ENCODE measurements at places on chromosomes 4 and X.

GRCh38 chr4:139515531-139515958, 40.5 kb downstream of the SETD7 start:
- DNase-seq, result no peak

DNA sequence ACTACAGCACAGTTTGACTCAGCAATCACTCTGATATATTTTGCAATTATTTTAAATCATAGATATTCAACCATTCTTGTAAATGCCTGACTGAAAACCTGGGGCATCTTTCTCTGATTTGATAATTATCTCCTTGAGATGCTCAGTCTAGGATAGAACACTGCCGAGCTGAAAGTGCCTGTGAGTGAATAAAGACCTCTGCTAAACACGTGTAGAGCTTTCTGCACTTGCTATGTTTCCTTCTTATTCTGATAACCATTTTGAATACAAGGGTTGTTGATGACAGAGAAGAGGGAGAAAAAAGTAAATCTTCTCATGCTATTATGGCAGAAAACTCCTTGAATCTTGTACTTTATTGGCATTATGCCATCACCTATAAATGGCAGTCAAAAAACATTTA, 1843.4 kb upstream of the IGFBP7 start:
- no peak for DNase-seq

- DNase-seq, result no peak
Measured at GRCh38 chr4:141406237-141406636, 185.5 kb downstream of the ZNF330 start.

- DNase-seq, result no peak
Measured at GRCh38 chrX:108306086-108306485, 132.1 kb downstream of the COL4A6 start.

DNA sequence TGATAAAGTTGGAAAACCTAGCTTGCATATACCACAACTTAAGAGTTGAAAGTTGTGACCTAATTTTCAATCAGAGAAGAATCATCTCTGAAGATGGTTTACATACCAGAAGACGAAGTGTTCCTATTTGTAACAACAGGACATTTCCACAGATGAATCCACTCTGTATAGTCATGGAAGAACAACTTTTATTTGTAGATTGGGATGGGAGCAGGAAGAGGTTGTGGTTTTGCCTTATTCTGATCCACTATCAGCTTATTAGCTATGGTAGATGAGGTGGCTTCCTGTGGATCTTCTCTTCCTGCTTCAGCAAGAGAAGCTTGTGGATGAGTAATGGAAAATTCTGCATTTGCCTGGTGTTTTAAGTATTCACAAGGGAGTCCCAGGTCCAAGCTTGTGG, 18.6 kb upstream of the SUPT20HL1 start:
- DNase-seq, result no peak

DNA sequence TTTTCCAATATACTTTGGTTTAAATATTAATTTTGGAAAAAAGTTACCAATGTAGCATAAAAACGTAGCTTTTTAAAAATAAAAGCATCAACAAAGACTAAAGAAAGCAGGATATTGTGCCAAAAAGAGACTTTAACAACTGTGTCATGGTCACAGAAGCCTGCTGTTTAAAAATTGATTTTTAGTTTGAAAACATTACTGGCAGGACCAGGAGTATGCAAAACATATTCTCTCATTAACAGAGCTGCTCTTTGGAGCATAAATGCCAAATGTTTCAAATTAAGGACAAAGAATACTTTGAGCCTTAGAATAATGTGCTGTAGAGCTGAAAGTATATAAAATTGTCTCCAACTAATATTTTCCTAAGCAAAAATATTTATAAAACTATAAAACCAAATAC, 279.0 kb downstream of the ARAP2 start:
- no peak for DNase-seq

DNA sequence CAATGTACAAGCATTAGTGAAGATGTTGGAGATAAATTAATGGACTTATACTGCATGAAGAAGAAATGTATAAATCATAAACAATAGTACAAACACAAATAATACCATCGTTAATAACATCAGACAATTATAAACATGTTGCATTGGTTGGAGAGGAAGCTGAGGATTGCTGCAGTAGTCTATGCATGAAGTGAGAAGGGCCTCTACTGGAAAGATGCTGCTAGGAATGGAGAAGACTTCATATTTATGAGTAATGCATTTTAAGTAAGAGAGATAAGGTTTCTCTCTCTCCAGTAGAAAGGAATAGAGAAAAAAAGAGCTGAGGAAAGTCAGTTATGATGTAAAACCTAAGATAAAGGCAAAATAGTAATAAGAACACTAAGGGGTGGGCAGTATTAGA, 247.8 kb downstream of the GRID2 start:
- DNase-seq, result no peak

DNA sequence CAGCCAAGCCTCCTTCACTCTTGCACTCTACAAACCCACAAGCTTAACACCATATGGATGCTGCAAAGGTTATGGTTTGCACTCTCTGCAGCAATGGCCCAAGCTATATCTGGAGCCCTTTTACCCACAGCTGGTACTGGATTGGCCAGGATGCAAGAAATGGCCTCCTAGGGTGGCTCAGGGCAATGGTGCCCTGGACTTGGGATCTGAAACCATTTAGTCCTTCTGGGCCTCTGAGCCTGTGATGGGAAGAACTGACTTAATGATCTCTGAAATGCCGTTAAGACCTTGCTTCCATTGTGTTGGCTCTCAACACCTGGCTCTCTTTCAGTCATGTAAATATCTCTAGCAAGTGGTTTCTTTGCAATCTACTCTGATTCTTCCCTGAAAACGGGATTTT, 626.0 kb downstream of the KCTD8 start:
- no peak for DNase-seq

DNA sequence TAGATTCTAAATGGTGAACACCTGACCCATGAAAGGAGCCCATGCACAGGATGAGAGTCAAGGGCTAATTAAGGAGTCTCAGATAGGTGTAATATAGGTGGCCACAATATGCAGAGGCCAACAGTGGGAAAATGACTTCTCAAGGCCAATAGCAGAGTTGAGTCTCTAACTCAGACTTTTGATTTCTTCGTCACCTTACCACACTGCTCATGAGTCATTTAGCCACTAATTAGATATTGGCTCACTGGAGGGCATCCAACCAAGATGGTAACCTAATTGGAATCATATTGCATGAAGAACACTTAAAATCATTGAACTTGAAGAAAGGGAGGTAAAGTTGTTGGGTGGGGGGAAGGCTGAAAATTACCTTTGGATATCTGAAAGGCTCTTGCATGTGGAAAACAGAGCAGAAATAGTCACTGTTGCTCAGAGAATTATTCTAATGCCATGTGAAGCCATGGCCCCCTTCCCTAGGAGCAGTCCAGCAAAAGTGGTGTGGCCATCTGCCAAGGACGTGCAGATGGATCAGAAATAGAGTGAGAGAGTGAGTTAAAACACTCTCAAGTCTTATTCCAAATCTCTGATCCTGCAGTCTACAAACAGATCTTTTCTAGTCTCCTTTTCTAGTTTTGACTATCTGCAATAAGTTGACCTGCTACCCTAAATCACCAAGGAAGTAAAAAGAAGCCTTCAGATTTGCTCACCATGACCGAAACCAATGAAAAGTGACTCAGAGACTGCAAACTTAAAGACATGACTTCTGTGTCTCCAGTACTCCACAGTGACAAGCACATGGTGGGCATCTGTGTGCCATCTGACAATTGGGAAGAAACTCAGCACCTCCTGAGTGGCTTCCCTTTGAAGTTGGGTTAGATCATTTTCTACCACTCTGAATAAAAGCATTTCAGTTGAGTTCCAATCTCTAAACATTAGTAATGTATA, 93.9 kb upstream of the C1QTNF7 start:
- no peak for DNase-seq

- DNase-seq, result no peak
Measured at GRCh38 chr4:39620551-39621313, 17.9 kb downstream of the SMIM14 start.

DNA sequence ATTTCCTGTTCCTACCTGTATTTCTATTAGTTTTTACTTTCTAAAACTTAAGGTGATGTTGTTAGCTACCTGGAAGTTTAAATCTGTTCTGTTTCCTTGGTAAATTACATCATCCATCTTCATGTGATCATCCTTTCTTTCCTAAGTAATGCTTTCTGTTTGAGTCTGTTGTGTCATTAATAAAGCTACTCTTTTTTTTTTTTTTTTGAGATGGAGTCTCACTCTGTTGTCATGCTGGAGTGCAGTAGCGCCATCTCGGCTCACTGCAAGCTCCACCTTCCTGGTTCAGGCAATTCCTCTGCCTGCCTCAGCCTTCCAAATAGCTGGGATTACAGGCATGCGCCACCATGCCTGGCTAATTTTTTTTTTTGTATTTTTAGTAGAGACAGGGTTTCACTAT, 73.3 kb downstream of the FIP1L1 start:
- no peak for DNase-seq

DNA sequence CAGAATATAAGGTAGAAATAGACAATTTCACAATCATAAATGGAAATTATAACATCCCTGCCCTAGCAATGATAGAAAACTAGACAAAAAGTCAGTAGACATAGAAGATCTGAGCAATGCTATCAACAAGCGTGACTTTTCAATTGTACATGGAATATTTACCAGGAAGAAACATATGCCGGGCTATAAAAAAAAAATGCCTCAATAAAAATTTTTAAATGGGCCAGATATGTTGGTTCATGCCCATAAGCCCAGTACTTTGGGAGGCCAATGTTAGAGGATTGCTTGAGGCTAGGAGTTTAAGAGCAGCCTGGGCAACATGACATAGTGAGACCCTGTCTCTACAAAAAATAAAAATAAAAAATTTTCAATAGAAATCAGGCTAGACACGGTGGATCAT, 5.3 kb upstream of the MTNR1A start:
- no peak for DNase-seq

GRCh38 chr4:86549163-86549788, 44.8 kb upstream of the PTPN13 start:
- no peak for DNase-seq

- no peak for DNase-seq
Measured at GRCh38 chr4:28373191-28373590, 1512.5 kb downstream of the STIM2 start.

- DNase-seq, result no peak
Measured at GRCh38 chr4:86543560-86544309, 50.4 kb upstream of the PTPN13 start.

All from activated T-cell treated with anti-CD3 and anti-CD28 coated beads, Interleukin-2, amount 50 U/mL, for 1 hour (primary cell).